ENCODE measurements at places on chromosomes 11 and 22.

DNA sequence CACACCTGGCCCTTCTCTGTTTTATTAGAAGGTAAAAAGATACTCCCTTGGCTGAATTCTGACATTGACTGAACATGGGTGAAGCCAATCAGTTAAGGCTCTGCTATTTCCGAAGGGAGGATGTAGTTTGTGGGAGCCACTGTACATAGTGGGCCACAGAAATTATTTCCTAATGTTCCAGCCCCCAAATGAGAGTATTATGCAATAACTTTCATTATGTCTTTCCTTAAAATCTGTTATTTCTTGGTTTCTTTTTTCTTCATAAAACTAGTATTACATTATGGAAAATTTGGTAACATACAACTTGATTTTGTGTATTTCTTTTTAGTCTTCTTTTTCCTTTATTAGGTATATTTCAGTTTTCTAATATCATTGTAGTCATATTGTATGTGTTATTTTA lies 51.9 kb upstream of the EP300 start:
- DNase-seq = no peak

- no peak for DNase-seq
These were observed 66.7 kb downstream of the CEP164 start for GRCh38 chr11:117394221-117394925.

DNA sequence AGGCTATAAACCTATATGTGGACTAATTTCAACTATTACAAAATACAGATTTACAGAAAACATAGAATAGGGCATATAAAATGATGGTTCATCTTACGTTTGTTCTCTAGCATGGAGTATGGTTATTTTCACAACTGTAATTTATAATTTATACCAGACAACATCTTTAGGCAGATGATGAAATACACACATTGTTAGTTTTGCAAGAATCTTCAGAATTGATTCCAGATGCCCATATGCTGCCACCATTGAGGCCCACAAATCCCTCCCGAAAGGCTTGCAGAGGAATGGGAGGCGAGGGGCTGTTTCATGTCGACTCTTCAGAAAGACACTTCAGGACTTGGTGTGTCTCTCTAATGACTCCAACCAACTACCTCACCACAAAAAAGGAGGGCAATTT lies 6.2 kb downstream of the PTPN5 start:
- DNase-seq = no peak

GRCh38 chr11:121967131-121967704 lies 148.8 kb downstream of the BLID start:
- no peak for DNase-seq

DNA sequence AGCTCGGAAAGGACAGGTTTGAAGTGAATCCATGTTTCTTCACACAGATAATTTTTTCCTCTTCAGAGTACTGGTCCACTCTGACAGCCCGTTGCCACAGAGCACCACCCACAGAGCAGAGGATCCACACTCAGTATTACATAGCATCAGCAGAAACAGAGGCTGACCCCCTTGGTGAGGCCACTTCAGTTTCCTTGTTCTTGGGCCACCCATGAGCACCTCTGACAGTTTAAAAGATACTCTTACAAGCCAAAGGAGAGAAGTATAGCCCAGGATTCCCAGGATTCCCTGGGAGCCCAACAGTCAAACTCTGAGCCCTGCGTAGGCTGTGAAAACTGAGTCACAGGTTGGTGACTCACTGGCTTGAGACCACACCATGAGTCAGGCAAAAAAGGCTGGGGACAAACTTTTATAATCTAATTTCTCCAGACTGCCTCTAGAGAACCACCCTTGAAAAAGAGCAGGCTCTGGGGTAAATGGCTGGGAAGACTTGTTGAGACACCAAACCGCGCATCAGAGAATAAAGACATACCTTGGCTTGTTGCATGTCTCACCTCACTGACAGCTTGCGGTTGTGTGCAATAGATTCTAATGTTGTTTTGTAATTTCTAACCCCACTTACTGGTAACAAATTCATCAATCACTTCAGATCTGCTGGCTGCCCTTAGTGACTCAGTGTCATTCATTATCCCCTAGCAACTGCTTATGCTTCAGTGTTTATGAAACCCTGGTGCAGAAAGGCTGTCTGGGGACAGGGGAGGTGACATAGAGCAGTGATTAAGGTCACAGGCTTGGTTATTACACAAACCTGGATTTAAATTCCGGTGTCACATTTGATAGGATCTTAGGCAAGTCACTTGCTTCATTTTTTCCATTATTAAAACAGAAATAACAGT lies 56.9 kb upstream of the PRSS23 start:
- DNase-seq = no peak

GRCh38 chr11:73965076-73965763 lies 14.4 kb downstream of the DNAJB13 start:
- no peak for DNase-seq

GRCh38 chr22:37552524-37553163 lies 7.6 kb upstream of the CDC42EP1 start:
- DNase-seq = no peak

GRCh38 chr11:13486926-13487660 lies 8.7 kb downstream of the PTH start:
- DNase-seq = no peak

- DNase-seq = no peak
These were observed 13.3 kb upstream of the PRSS23 start for GRCh38 chr11:86787018-86787536.

DNA sequence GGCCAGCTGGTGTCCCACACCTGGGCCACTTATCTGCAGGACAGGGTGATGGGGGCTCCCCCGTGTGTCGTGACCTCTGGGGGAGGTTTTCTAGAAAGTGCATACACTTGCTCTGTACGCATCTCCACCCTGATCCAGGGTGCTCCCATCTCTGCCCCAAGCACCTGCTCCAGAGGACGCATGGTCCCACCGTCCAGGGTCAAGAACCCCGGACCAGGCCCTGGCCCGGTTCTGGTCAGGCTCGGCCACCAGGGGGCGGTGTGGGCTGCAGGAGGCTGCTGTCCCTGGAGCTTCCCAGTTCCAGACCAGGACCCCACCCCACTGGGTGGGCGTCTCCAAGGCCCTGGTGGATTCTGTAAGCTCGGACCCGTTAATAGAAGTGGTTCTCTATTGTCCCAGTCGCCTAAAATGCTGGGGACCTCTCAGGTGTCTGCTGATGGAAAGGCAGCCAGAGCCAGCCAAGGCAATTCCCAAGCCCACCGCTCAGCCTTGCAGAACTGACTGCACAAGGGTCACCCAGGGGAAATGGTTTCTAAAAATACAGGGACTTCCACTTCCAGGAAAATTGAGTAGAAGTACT lies 34.7 kb upstream of the SEPTIN5 start:
- no peak for DNase-seq

DNA sequence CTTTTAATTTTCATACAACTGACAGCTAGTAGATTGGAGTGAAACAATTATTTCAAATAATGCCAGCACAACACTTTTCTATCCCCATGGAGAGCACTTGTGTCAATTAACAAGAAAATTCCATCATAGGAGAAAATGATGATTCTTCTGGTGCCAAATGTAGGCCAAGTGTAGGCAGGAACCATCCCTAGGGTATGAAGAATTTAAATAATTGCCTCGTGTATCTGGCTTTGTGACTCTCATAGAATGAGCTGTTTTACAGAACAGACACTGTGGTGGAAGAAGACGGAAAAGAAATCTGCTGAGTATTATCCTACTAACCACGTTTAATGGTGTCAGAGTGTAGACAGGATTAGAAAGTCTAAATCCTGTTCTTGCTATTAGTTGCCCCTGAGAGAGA lies 1542.2 kb downstream of the LRRC4C start:
- DNase-seq = no peak

DNA sequence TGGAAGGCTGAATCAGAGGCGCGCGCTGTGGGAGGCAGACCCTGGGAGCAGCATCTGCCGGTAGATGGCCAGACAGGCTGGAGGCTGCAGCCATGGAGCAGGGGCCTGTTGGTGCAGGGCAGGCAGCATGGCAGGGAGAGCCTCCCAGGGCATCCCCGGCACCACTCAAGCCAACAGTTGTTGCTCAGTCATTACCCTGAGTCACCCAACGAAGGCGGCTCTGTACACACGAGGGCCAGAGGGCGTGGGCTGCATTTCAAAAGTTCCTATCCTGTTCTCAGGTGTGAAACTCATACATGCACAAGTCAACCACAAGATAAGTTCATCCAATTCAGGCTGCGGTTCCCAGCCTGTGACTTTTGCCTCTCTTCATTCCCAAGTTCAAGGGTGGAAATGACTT lies 2.6 kb downstream of the ANO1 start:
- no peak for DNase-seq

GRCh38 chr11:33529461-33529860 lies 171.2 kb downstream of the C11orf91 start:
- no peak for DNase-seq

DNA sequence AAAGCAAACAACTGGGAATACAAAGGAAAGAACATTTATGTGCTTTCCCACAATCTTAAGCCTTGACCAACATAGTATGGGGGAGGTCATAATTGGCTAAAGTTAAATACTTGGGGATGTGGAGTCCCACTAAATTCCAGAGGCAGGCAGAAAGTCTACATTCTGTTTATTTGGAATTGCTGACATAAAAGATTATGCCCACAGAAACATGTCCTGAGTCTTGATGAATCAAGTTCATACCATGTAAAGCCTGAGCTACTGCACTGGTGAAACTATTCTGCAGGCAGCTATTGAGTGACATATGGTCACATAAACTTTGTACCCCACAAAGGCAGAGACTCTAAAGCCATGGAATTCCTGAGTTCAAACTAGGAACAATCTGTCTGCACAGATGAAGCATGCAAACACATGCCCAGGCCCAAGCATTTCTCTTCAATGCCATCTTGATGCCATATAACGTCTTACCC lies 69.9 kb upstream of the CHRM4 start:
- no peak for DNase-seq

DNA sequence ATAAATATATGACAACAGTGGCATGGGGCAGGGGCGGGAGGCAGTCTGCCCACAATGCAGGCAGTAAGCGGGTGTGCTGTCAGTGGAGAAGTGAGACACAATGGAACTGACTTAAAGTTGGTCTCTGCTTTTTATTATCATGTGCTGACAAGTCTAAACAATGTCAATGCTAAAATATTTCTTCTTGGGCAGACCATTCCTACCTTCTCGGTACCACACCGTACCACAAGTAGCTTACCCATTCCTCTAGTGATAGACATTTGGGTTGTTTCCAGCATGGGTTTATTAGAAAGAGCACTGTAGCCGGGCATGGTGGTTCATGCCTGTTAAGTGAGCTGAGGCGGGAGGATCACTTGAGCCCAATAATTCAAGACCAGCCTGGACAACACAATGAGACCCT lies 2.6 kb upstream of the CHADL start:
- DNase-seq = no peak

DNA sequence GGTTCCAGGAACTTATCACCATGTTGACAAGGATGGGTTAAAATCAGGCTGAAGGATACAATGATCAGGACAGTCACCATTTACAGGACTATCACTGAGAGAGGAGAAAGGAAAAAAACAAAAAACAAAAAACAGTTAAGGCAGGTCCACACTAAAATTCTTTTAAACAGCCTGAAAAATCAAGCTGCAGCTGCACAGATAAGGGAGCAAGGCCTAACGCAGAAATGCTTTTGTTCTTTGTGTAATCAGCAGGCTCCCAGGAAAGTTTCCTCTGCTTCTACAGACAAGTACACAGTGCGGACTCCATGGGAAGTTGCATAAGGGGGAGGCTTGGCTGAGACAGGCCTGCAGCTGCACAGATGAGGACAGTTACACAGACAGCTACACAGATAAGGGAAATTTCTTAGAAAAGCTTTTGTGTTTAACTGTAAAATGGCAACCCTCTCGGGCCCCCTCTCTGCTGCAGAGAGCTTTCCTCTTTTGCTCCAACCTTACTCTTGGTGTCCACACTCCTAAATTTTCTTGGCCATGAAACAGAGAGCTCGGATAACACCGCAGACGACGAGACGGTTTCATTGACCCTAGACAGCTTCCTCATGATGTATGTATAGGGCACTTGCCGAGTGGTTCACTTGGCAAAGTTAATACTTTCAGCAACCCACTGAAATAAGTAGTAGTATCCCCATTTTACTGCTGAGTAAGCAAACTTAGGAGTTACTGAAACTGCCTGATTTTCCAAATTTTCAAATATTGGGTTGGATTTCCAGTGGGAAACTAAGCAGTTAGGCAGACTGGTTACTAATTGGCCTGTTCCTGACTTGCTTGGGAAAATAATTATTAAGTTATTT lies 45.5 kb downstream of the PIWIL3 start:
- DNase-seq = no peak

Measured in NCI-H2081 (cell line).